T-helper 9 cell (primary cell): ENCODE measurements at places on chromosomes 4 and X.

DNA sequence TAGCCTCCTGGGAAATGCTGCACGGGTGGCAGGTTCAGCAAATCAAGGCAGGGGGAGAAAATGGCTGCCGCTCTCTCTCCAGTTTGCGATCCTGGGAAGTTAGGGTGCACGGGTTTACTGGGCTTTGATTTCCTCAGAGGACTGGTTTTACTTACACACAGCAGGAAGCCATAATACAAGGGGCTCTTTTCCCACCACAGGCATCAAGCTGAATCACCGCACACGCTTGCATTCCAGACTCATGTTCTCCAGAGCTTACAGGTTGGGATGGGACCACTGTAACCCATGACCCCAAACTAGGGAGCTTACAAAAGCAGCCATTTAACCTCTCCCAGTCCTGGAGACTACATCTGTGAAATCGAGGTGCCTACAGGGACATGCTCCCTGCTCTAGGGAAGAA is 159.8 kb downstream of the DHRSX start:
- DNase-seq: no peak

DNA sequence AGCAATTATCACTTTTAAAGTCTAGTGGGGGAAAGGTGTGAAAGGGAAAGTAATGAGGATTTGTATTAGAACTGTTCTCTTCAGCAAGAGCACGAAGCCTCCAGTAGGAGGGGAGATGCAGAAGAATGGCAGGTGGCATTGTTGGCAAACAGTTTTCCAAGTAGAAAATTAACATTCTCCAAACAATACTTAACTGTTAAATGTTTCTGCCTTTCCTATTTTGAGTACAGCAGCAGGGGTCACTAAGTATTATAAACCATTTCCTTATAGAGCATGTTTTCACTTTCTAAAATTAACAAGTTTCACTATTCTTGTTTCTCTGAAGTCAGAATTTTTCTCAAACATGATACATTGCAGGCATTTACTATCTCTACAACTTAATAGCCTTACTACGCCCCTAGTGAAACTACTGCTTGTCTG is 58.7 kb downstream of the LEF1 start:
- no peak for DNase-seq

DNA sequence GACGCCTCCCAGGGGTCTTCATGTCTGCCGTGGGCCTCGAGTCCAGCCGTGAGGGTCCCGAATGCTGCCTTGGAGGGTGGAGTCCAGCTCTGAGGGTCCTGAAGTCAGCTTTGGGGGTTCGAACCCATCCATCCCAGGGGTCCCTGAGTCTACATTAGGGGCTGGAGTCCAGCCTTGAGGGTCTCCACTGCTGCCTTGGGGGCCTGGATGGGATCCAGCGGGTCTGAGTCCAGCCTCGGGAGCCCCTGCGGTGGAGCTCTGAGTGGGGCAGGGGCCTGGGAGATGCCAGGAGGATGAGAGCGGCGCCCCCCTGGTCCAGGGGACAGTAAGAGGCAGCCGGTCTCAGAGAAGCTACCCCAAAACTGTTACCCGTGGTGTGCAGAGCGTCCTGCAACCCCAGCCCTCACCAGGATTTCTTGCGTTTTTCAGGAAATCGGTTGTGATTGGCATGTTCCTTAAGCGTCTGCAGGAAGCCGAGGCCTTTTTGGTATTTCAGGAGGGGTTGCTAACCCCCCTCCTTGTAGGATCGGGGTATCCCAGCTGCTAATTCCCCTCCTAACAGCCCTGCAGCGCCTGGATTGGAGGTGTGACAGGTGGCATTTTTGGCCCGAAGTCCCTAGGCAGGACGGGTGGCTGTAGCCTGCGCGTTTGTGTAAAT is 1.7 kb upstream of the GTPBP6 start:
- no peak for DNase-seq

DNA sequence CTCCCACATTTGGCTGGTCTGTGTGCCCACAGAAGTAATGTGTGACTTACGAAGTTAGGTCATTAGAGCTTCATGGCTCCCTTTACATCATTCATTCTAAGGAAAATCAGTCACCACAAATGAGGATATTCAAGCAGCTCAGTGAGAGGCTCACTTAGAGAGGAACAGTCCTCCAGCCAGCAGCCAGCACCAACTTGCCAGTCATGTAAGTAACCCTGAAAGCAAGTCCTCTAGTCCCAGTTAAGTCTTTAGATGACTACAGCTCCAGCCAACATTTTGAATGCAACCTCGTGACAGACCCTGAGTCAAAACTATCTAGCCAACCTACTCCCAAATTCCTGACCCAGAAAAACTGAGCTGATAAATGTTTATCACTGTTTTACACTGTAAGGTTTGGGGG is 71.3 kb downstream of the LRBA start:
- DNase-seq: no peak

GRCh38 chrX:145821898-145822571 is 4.4 kb downstream of the SLITRK2 start:
- DNase-seq: no peak

GRCh38 chrX:32447640-32448039 is 763.7 kb downstream of the DMD start:
- DNase-seq: no peak

DNA sequence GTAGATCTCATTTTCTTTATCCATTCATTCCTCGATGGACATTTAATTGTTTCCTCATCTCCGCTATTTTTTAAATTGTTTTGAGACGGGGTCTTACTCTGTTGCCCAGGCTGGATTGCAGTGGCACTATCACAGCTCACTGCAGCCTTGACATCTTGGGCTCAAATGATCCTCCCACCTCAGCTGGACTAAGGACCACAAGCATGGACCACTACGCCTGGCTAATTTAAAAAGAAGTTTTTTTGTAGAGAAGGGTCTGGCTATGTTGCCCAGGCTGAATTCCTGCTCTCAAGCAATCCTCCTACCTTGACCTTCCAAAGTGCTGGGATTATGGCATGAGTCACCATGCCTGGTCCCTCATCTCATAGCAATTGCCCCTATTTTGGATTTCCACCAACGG is 7.0 kb upstream of the TRIML1 start:
- no peak for DNase-seq

DNA sequence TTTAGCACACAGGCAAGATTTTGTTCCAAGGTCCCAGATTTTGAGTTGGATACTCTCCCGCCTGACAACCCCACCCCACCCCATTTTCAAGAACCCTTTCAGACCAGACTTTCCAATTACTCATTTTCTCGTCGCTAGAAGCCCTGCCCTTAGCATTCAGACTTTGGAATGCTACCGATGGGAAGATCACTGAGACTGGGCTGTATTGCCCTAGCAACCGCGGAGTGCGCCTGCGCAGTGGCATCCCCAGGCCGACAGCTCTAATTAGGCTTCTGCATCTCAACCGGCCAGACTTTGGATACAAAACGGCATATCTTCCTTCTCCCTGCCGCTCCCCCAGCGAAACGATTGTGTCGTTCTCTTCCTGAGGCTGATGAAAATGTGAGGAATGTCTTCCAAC is 3.4 kb downstream of the MAGEE2 start:
- DNase-seq: no peak

GRCh38 chrX:13440176-13440575 is 120.3 kb upstream of the ATXN3L start:
- DNase-seq: no peak

GRCh38 chr4:169410839-169411770 is 140.3 kb upstream of the SH3RF1 start:
- peak; percentile 4 for DNase-seq

DNA sequence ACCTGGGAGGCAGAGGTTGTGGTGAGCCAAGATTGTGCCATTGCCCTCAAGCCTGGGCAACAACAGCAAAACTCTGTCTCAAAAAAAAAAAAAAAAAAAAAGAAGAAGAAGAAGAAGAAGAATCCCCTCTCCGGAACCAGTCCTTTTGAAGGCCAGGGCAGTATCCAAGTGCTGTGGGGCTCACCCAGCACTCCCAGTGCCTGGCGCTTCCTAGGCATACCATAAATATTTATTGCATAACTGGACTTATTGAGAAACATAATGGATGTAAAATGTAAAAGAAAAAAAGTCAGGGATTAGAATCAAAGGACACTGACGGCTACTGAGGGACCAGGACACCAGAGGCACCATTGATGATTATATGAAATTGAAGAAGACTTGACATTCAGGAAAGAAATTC is 162.1 kb upstream of the KIT start:
- no peak for DNase-seq

DNA sequence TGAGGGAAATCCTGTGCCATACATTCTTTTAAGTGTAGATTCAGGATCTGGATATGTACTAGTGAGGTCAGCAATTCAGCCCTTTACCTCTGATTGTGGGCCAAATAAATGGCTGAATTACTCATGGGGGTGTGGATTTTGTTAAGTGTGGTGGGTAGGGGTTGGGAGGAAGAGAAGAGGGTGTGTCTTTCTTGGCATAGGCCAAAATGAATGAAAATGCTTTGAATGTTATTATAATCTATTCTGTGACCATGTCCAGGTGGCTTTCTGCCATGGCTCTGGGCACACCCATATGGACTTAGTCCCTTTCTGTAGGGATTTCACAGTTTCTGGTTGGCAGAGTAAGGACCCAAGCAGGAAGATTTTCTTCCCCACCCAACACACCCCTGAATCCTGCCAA is 244.3 kb downstream of the CBR4 start:
- no peak for DNase-seq

- DNase-seq: no peak
Measured at GRCh38 chr4:116066711-116067245, 953.4 kb upstream of the NDST4 start.

GRCh38 chr4:168574581-168575295 is 77.9 kb downstream of the PALLD start:
- DNase-seq: no peak

GRCh38 chrX:140087875-140088274 is 122.6 kb upstream of the CXorf66 start:
- no peak for DNase-seq

- no peak for DNase-seq
Measured at GRCh38 chr4:155900381-155900780, 3.1 kb upstream of the TDO2 start.

- no peak for DNase-seq
Measured at GRCh38 chr4:184568770-184569169, 80.5 kb downstream of the CASP3 start.

DNA sequence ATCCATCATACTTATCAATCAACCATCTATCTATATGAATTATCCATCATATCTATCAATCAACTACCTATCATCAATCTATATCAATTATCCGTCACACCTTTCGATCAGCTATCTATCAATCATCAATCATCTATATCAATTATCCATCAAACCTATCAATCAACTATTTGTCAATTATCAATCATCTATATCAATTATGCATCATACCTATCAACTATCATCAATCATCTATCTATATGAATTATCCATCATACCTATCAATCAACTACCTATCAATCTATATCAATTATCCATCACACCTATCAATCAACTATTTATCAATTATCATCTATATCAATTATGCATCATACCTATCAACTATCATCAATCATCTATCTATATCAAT is 70.6 kb upstream of the PPP2R3B start:
- DNase-seq: no peak

DNA sequence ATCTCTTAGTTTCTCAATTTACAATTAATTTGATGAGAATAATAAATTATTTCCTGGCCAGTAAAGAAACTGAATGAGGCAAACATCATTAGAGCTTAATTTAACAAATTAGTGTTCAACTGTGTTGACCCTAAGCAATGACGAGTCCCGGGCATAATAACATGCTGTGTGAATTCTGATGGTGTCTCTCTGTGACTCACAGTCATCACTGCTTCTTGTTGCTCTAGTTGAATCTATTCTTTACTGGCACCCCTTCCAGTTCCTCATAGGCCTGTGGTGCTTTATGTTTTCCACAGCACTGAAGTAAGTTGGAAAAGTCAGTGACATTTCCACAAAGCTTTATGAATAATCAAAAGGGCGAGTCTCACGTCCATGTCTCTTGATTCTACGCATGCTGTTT is 57.7 kb upstream of the SLC7A11 start:
- DNase-seq: no peak

DNA sequence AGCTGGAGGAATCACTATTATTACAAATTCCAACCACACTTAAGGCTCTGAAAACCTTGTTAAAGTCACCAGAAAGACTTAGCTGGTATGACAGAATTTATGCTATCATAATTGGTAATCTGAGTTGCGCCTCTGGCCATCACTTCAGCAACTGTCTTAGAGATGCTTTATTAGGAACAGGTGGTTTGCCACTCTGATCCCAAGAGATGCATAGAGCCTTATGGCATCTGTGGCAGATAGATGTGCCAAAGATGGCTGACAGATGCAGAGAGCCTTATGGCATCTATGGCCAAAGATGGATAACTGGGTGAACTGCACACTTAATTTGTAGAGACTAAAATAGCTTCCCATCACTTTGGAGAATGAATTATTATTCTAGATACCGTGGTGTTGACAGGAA is 32.3 kb upstream of the PLAC8 start:
- DNase-seq: no peak

DNA sequence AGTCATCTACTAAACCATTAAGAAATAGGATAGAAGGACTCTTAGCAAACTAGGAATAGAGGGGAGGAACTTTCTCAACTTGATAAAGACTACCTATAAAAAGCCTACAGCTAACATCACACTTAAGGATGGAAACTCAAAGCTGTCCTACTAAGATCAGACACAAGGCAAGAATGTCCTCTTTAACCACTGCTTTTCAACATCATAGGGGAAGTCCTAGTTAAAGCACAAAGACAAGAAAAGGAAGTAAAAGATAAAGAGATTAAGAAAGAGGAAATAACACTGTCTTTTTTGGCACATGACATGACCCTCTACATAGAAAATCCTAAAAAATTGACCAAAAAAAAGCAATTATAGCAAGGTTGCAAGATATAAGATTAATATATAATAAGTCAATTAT is 136.6 kb downstream of the FBXW7 start:
- no peak for DNase-seq

DNA sequence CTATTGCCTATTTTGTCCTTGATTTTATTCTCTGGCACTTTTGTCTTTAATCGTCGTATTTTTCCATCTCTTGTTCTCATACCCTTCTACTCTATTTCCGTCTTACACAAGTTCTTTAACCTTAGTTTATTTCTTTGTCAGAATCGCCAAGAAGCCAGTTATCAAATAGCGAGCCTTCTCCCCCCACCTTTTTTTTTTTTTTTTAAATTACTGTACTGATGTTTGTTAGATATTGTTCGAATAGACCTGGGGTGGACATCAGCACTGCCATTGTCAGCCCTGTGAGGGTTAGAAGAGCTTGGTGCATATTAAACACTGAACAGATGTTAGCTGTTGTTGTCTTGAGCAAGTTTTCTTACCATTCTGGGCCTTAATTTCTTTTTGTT is 1.2 kb downstream of the SPCS3 start:
- no peak for DNase-seq

GRCh38 chr4:48756689-48757220 is 23.3 kb downstream of the FRYL start:
- DNase-seq: no peak
